ENCODE measurements at places on chromosomes 3 and 15.

DNA sequence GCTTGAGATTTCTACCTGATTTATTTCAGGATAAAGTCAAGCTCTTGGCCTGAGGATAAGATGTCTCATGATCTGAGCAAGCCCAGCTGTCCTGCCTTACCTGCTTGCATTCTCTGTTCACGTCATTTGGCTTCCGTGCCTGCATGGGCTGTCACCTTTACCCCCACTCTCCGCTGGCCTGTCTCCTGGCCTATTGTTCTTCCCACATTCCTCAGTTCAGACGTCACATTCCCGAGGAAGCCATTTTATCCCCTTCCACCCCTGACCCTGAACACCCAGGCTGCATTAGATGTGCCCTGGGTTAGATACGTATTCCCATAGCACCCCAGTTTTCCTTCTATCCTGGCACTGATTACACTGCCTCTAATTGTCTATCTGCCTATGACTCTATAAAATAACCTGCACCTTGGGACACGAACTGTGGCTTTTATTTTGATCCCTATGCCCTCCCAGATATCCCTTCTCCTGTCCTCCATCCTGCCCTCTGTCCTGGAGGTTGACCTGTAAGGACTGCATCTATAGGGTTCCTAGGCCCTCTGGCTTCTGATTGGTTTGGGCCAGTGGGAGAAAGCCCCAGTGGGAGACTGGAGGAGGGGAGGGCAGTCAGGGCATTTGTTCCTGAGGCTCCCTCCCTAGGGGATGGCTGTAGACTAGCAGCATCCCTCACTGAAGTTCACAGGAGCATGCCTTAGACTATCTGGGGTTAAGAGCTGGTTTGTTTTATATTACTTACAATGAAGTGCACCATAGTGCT lies 19.2 kb upstream of the UBE2Q2 start:
- no peak for DNase-seq

GRCh38 chr3:149954812-149955211 lies 15.9 kb downstream of the PFN2 start:
- no peak for DNase-seq

GRCh38 chr15:38705436-38706219 lies 141.0 kb upstream of the RASGRP1 start:
- DNase-seq = no peak

DNA sequence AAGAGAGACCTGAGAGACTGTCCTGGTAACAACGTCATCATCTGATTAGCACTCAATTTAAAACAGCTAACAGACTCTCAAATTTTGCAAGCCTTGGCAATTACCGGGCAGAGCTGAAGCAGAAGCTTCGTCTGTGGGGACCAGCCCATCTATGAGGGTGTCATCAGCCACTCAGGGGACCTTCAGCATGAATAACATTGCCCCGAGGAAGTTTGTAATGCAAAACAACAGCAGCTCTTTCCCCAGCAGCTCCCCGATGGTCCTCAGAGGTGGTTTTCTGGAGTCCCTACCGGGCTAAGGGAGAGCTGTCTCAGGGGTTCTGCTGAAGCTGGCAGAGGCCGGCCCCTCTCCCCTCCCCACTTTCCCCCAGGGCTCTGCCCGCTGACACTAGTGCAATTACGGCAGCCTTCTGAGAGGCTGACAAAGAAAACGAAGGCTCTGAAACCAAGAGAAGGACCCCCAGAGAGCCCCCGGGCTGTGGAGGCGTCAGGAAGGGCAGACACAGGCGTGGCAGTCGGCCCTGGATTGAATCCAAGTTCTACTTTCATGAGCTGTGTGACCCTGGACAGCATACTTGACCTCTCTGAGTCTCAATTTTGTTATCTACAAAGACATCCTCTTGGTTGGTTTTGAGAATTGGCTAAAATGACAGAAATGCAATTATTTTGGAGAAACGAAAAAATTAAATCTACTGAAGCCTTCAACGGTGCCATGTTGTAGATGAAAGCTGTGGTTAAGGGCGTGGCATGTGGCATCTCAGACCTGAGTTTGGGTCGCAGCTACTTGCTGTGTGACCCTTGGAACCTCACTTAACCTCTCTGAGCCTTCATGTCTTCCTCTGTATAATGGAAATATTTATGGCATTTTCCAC lies 102.1 kb upstream of the TLE3 start:
- DNase-seq = no peak

DNA sequence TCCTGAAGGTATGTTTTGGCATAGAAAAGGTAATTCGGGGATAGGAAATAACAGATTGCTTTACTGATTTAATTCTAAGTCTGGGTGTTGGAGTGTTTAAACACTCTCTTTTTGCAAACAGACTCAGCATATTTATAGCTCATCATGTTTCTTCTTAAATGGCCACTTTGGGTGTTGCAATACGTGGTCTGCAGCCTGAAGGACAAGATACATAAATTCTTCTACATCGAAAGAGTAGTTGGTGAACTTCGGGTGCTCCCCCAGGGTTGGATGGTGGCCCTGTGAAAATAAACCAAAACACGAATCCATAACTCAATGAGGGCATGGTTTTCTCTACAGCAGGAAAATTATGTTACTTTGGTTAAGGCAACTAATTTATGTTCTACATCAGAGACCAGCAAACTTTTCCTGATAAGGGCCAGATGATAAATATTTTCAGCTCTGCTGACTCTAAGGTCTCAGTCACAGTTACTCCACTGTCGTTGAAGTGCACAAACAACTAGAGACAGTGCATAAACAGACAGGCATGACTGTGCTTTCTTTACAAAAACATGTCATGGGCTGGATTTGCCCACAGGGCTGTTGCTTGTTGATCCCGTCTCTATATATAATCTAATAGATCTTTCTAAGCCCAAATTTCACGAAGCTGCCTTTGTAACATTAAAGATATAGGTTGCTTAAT lies 35.9 kb downstream of the EOGT start:
- no peak for DNase-seq

DNA sequence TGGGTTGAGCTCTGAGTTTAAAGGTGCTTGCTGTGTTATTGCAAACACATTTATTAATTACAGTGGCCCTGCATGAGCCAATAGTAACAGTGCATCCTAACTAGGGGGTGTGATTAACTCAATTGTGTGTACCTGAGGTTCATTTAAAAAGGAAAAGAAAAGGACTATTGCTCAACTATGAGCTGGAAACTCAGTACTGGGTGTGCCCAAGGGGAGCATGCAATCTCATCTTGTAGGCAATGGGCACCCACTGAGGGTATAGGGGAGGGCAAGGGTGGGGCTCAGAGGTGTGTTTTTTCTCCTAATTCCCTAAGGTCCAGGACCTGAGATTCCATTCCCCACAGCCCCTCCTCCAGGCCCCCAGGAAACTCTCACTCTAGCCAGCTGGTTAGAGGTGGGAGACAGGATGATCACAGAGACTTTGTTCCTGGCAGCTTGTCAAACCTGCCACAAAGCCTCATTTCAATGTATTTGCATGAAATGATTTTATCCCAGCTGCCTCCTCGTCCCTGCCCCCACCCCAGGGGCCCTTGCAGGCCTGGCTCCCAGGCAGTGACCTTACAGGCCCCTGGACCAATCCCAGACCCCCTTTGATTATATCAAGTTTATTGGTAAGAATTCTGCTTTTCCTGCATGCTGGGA lies 220.7 kb downstream of the TBC1D2B start:
- DNase-seq = no peak

GRCh38 chr3:52001443-52001974 lies 5.8 kb upstream of the RPL29 start:
- DNase-seq = no peak

DNA sequence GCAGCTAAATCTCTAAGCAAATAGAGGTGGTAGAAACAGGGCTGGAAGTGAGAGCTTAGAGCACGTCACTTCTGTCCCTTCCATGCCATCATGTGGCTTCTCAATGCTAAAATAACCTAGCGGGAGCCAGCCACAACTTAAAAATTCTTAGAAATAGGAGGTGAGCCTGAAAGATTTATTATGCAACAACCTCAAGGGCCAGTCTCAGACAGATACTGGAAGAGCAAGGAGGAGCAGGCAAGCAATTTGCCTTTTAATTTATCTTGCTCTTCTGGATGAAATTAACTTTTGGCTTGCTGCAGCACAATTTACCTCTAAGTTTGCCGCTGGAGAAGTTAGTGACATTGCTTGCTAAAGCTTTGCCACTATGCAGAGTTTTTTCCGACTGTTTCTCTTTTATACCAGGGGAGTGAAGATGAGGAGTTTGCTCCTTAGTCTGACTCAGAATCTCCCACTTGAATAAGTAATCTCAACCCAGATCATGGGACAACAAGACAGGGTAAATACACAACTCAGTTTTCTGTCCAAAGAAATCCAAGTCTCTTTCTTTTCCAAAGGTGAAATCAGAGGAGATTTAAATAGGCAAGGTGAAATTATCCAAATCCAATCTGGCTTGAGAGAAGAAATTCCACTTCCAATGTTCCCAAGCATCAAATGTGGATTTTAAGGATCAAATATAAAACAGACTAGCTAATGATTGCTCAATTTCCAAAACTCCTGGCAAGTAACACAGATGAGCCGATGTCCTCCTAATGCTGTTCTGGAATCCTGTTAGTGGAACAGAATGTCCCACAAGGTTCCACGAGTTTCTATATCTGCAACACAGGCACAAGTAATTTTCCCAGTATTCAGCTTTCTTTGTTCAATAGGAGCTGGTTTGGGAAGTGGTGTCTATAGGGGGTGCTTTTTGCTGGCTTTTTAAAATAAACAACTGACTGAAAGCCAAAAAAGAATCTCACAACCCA lies 329.4 kb upstream of the RORA start:
- DNase-seq = no peak

DNA sequence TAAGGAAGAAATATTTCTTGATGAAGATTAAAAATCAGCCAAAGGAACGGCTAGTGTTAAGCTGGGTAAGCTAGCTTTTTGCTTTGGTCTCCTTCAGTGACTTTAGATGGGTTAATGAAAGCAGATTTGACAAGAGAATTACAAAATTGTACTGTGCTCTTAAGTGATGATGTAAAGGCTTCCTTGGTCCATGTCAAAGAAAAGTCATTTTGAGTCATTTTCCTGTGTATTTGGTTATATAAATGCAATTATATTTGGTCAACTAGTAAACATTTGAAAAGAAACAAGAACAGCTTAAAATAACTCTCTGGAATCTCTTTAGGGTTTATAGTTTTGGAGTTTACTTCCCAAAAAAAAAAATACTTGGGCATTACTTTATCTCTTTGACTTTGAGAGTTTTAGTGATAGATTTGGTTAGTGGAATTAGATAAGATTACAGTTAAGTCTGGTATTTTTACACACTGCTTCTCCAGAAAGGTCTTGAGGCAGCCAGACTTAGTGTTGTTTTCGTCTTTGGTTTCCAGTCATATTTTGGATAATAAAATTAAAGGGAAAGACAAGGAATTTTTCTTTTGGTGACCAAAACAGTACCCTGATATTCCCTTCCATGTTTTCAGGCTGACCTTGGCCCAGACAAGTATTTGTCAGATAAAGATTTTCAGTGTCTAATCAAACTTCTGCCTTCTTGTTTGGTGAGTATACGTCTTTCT lies 42.3 kb downstream of the PDHB start:
- no peak for DNase-seq

- DNase-seq = no peak
These were observed 33.3 kb upstream of the MEIS2 start for GRCh38 chr15:37133602-37134001.

GRCh38 chr15:60400944-60401343 lies 3.2 kb upstream of the ANXA2 start:
- no peak for DNase-seq

DNA sequence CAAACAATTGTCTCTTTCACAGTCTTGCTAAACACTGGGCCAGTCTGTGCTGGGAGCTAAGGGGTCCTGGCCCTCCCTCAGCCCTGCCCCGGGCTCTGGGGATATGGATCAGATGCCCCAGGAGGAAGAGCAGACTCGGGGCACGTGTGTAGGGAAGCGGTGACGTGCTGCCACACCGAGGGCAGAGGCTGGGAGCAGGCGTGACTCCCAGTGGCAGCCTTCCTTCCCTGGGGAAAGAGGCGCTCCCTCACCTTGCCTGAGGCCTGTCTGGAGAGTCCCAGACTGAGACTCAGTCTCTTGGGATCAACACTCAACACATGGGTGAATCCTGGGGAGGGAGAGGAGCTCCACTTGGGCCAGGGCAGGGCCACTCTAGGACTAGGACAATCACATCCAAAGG lies 54.1 kb upstream of the GRIP2 start:
- DNase-seq = no peak

- DNase-seq = no peak
These were observed 5.1 kb downstream of the ANP32A start for GRCh38 chr15:68815598-68815997.

GRCh38 chr3:186988806-186989205 lies 58.5 kb downstream of the ST6GAL1 start:
- no peak for DNase-seq

- no peak for DNase-seq
These were observed 493.8 kb upstream of the NECTIN3 start for GRCh38 chr3:110577854-110578253.

GRCh38 chr3:137246491-137246890 lies 288.7 kb downstream of the IL20RB start:
- no peak for DNase-seq

DNA sequence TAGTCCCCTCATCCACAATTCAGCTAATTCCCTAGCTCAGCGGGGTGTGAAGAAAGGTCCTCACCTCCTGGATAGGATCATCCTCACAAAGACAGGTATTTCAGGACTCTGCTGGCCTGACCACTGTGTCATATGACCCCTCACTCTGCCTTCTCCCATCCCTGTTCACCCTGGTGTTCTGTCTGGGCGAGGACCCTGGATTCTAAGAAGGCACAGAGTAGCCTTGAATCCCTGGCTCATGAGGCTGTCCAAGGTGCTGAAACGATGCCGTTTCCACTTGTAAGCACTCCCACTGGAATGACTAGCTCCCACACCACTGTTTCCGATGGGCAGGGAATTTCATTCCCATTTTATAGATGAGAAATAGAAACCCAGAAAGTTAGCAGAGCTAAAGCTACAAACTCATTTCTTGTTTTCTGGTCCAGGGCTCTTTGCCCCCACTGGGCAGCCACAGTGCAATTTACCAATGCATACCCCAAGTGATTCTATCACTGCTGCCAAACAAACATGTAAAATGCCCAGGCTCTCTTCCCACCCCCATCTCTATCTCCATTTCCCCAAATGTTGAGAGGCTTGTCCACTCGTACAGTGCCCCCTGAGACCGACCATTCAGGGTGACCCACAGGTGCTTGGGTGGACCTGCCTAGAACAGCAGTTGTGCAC lies 83.2 kb downstream of the RAB11A start:
- DNase-seq = no peak

GRCh38 chr15:33442449-33442848 lies 131.7 kb downstream of the RYR3 start:
- DNase-seq = no peak

Data from cerebellar nuclear complex (tissue), 1 donor.